ENCODE measurements at places on chromosomes 3 and 15.

DNA sequence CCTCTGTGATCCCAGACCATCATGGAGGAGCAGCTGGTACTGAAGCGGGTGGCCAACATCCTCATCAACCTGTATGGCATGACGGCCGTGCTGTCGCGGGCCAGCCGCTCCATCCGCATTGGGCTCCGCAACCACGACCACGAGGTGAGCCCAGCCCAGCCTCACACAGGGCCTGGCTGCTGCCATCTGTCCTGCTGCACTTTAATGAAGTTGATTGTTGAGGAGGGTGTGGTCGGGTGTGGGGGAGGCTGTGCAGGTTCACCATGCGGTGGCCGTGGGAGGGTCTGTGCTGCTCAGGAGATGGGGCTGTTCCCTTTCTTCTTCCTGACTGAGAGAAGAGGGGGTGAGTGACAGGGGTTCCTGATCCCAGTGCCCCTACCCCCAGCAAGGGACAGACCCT lies 30.6 kb downstream of the ACAD9 start:
- DNase-seq = no peak

- DNase-seq = no peak
Observed at GRCh38 chr15:95868450-95868849, 462.1 kb upstream of the NR2F2 start.

GRCh38 chr15:37682304-37682703 lies 252.1 kb upstream of the TMCO5A start:
- DNase-seq = no peak

DNA sequence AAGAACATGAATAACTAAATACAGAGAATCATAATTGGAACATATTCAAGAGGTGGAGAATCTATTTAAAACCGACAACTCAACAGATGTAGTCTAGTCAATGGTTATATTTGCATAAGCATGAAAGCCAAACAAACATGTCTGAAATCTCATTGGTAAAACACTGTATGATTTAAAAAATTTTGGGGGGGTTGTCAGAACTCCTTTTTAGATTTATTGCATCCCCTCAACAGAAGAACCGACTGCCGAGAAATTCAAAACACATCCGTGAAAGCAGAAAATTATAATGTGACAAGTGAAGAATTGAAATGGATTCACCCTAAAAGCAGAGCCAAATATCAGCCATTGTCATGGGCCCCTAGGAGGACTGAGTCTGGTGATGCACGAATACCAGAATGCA lies 633.4 kb upstream of the KCNMB2 start:
- DNase-seq = no peak

GRCh38 chr3:172568701-172569100 lies 45.5 kb upstream of the TNFSF10 start:
- DNase-seq = no peak

GRCh38 chr3:135514060-135514448 lies 451.5 kb upstream of the PPP2R3A start:
- DNase-seq = no peak

GRCh38 chr15:84855136-84855535 lies 29.3 kb upstream of the SLC28A1 start:
- no peak for DNase-seq

DNA sequence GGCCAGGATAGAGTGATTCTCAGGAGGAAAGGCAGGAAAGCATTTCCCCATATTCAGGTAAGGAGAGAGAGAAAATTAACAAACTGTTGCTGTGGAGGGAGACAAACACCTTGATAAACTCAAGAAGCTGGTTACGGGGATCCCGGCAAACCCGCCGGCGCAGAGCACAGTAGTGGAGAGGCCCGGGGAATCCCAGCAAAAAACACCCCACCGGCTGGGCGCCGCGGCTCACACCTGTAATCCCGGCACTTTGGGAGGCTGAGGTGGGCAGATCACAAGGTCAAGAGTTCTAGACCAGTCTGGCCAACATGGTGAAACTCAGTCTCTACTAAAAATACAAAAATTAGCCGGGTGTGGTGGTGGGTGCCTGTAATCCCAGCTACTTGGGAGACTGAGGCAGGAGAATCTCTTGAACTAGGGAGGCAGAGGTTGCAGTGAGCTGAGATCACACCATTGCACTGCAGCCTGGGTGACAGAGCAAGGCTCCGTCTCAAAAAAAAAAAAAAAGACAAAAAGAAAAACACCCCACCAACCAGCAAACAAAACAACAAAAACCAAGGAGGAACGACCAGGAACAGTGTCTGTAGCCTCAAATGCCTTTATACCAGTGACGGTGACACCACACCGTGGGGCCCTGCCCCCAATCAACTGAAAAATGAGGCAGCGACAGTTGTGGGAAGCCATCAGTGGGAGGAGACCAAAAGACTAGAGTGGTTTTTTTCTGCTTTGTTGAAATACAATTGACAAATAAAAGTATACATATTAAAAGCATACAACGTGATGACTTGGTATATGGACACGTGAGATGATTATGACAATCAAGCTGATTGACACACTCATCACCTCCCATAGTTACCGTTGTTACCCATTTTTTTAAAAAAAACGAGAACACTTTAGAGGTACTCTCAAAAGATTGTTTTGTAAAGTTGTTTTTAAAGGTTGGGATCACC lies 40.2 kb upstream of the IDH2 start:
- DNase-seq = no peak

DNA sequence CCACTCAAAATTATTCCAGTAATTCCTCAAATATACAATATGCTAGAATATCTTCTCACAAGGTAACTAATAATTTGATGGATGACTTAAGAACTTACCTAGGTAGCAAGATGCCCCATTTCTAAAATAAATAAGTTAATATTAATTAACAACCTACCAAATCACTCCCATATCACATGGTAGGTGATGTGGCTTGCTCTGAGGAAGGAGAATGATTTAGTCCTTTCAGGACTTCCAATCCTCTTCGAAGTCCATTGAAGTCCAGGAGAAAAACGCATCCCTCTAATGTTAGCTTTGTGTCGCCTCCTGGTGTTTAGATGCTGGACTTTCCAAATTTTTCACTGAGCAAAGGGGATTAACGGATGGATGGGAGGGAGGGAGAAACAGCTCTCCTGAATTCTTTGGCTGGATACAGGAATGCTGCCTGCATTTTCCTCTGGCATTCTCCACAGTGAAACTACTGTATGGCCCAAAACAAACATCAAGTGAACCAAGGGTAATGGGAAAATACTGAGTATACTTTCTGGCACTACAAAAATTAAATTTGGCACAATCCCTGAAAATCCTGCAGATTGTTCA lies 58.6 kb downstream of the PRICKLE2 start:
- peak; percentile 27 for DNase-seq

DNA sequence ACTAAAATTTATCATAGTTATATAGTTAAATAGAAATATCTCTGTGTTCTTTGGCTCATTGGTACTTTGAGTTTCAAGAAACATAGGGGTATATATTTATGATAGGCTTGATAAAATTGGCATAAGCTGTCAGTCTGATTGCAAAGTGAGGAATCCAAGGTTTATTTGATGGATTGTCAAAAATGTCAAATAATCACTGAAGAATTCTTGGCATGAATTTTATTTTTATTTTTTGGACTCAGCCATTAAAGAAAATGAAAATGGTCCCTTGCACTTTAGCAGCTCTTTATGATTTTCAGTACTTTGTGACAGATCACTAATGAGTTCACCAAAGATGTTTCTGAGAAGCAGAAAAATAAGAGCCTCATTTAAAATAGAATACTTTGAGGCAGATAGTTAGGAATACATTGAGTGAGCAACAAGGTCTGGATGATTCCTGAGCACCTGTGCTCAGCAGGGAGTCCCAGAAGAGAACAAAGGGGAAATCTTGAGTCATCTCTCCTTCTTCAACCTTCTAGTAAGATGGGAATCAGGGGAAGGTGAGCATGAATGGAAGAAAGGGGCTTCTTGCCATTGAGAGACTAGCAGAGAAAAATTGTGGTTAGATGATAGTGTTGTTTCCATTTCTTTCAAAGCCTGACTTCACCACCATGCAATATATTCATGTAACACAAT lies 85.3 kb upstream of the VEPH1 start:
- peak; percentile 43 for DNase-seq

DNA sequence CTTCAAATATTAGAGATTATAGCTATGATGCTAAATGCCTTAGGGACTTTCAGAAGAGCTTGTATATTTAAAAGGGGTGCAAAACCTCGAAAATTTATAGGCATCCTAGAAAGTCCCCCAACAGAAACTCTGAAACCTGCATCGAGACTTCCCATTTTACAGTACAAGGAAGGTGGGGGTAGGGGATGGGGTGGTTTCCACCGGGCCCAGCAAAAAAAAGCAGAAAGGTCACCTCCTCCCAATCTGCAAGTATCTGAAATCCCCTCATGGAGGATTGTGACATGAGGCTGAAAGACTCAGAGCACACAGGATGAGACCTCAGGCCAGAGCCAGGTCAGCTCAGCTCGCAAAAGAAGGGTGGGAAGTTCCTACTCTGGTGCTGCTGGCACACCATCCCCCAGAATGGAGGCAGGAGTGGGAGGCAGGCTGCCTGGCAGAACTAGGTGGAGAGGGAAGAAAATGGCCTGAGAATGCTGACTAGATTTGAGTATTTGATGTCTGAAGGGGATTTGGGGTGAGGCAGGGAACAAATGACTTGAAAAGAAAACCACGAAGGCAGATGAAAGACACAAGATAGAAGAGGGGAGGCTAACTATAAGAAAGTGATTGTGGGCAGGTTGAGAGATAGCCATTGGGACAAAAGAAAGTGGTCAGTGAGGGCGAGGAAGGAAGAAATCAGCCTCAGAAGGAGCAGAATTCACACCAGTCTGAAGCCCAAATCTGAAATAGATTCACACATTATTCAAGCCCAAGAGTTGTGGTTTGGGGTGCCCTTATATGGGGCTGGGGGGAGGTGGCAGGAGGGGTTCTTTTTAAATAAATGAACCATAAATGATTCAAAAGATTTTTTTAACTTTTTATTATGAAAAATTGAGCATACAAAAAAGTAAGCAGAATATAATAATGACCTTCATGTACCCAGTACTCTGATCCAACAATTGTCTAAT lies 22.5 kb upstream of the TSC22D2 start:
- no peak for DNase-seq

DNA sequence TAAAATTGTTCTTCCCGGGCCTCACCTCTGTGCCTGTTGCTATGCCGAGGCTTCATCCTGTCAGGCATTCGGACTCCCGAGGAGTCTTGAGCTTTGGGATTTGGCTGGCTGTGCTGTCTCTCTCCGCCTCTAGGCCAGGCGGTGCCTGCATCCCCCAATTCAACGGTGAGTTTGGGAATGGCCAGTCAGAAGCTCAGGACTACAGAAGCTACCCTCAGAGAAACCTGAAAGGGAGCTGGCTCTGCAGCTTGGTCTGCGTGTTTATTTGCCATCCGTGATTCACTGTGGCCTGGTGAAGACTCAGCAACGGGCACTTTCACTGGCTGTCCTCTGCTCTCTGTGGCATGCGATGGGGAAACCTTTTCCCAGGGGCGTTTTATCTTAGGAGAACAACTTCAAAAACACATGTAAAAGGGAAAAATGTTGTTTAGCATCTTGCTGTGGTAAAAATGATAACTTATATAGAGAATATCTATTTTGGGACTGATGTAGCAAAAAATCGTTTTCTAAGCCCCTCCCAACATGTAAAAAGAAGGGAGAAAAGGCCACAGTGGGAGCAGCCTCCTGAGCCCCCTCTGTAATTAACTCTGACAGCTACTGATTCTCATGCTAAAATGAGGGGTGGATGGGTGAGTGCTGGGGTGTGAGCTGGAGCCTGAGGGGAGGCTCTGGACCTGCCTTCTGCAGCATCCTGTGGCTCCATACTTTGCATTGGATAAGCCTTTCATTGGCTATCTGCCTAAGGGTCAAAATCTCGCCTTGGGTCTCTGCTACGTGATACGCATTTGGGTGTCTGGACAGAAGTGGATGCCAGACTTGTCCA lies 103.4 kb upstream of the KLHL25 start:
- DNase-seq = no peak

All from skin of body (tissue), 3 donors.